Left renal cortex interstitium (tissue), 4 donors: ENCODE measurements at places on chromosomes 11 and 22.

GRCh38 chr11:15843309-15843872, 513.0 kb downstream of the SOX6 start:
- DNase-seq: no peak

DNA sequence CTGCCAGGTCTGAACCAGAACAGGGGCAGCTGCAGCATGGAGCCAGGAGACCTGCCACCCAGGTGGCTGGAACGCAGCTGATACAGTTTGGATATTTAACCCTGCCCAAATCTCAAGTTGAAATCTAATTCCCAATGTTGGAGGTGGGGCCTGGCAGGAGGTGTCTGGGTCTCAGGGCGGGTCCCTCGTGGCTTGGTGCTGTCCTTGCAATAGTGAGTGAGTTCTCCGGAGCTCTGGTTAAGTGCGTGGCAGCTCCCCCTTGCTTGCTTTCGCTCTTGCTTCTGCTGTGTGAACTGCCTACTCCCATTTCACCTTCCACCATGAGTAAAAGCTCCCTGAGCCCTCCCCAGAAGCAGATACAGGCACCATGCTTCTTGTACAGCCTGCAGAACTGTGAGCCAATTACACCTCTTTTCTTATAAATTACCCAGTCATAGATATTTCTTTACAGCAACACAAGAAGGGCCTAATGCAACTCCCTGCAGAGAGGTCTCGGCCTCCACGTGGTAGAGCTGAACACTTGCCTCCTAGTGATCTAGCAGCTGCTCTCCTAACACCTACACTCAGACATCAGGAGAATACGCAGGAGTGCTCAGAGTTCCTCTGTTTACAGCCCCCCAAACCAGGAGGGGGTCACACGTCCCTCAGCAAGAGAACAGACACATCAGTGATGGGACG, 203.7 kb downstream of the CTTN start:
- DNase-seq: no peak

GRCh38 chr11:83120327-83120726, 36.6 kb upstream of the PCF11 start:
- DNase-seq: no peak

DNA sequence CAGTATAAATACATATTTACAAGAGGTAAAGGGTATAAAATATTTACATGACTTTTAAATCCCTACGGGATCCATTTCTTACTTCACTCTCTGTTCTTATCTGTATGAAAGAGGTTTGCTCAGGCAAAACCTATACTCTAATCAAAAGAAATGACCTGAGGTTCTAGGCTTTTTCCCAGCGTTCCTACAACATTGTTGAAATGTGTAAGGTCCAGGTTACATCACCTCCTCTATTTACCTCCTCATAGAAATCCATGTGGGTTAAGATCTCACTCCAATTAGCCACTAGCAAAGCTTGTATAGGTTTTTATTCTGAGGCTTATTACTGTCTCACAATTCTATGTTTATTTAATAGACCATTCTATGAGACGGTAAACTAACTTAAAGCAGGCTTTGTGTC, 12.0 kb upstream of the OR51L1 start:
- no peak for DNase-seq

DNA sequence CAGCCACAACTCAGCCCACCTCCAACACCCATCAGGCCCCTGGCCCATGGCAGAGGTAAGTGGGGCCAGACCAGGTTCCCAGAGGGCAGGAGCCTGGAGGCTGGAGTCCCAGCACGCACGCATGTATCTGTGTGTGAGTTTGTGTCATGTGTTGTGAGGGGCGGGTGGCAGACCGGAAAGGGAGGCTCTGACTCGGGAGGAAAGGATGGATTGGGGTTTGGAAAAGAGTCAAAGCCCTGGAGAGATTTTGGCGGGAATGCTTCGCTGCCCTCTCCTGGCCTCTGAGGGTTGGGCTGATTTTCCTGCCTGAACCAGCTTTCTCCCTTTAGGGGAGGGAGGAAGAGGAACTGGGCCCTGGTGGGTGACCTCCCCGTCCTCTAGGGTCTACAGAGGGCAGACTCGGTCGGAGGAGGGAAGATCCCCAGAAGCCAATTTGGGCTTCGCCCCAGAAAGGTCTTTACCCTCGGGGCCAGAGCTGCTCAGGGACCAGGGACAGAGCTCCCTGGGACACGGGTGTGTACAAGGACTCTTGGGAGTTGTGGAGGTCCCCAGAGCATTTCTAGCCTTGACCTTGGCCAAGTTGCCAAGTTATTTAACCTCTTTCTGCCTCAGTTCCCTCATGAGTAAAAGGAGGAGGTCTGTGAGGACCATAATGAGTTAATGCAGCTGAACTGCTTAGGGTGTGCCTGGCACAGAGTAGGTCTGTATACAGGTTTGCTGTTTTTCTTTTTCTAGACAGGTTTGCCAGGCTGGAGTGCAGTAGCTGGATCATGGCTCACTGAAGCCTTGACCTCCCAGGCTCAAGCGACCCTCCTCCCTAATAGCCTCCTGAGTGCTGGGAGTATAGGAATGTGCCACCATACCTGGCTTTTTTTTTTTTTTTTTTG, 6.9 kb downstream of the C11orf68 start:
- DNase-seq: no peak

- no peak for DNase-seq
These were observed 66.9 kb upstream of the TENM4 start for GRCh38 chr11:79507706-79508105.

DNA sequence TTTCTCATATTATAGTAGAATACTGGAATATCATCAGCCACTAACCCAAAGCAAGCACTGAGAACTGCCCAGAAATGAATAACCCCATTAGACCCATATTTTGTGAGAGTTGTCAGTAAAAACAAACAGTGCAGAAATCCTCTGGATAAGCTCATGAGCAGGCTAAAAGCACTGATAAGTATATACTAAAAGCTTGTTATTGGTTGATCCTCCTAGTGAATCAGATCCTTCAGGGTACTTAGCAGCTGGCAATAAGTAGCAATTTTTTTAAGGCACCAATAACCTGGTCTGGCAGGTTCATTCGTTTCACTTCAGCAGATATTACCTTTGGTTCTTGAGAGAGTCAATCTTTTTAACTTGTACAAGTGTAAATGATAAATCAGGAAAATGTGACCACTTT, 1.2 kb downstream of the NOX4 start:
- DNase-seq: no peak

GRCh38 chr11:130865774-130866114, 50.5 kb downstream of the SNX19 start:
- DNase-seq: no peak

DNA sequence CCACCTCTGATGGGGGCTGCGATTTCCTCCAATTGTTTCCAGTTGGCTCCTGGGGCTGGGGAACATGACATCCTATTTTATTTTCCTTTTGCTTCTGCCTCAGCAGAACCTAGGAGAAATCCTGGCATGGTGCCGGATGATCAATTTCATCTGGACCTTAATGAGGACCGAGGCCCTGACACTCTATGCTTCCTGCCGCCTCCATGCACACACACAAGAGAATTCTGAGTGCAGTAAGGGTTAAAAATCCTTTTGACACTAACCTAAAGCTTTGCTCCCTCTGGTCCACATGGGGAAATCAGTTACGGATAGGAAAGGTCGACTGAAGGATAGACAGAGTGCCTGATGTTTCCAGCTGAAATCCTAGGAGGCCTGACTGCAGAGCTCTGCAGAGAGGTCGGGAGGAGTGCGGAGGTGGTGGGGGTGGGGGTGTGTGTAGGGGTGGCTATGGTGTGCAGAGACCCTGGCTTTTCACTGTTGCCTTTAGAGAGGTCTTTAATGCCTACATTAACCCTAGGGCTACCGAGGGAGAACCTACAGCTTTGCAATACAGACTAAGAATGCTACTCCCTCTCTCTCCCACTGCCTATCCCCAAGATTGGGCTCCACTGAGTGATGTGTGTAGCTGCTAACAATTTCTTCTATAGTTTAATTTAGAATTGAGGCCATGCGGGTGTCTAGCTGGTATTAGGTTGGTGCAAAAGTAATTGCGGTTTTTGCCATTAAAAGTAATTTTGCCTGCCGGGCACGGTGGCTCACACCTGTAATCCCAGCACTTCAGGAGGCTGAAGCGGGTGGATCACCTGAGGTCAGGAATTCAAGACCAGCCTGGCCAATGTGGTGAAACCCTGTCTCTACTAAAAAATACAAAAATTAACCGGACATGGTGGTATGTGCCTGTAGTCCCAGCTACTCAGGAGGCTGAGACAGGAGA, 53.6 kb upstream of the INCENP start:
- no peak for DNase-seq

- DNase-seq: no peak
These were observed 25.8 kb upstream of the WNT11 start for GRCh38 chr11:76232026-76232665.

- DNase-seq: no peak
These were observed 226.8 kb downstream of the BLID start for GRCh38 chr11:121889186-121889585.

GRCh38 chr11:131656179-131656838, 285.9 kb downstream of the NTM start:
- DNase-seq: no peak

GRCh38 chr11:9573775-9574621, 528 bp downstream of the WEE1 start:
- DNase-seq: no peak
